ENCODE measurements at places on chromosomes 3 and 15. TPM values are rescaled to one million over a fixed set of nuclear protein-coding genes. Genes with fewer than 3 reads are reported as not detected.

KCNMB3 gene
- 0.13 TPM for total RNA-seq

ZMYND10 gene
- not detected for total RNA-seq

B3GNT5 gene
- 0.66 TPM for total RNA-seq

DNA sequence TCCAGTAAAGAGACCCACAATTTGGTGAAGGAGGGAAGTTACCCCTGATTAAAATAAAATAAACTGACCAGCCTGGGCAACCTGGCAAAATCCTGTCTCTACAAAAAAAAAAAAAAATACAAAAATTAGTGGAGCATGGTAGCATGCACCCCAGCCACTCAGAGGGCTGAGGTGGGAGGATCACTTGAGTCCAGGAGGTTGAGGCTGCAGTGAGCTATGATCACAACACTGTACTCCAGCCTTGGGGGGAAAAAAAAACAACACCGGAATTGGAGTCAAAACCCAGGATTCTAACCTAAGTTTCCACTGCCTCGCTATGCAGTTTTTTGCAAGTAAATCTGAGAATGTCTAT is 22.5 kb downstream of the DCAF1 start:
- no peak overlapping the region for H3K27ac ChIP-seq
- no peaks in the 10 kb centered on the region for H3K4me1 ChIP-seq
- no peak overlapping the region for H3K4me3 ChIP-seq
- H3K36me3 ChIP-seq = peaks cover 20% of the 10 kb centered on the region
- DNase-seq = no peak
- H3K27me3 ChIP-seq = no peaks in the 10 kb centered on the region

- H3K4me3 ChIP-seq = no peak overlapping the region
- H3K27me3 ChIP-seq = no peaks in the 10 kb centered on the region
- no peak for DNase-seq
- H3K36me3 ChIP-seq = no peaks in the 10 kb centered on the region
- H3K4me1 ChIP-seq = no peaks in the 10 kb centered on the region
- H3K27ac ChIP-seq = no peak overlapping the region
Observed at GRCh38 chr3:10383850-10384248, 62.9 kb upstream of the SEC13 start.

DNA sequence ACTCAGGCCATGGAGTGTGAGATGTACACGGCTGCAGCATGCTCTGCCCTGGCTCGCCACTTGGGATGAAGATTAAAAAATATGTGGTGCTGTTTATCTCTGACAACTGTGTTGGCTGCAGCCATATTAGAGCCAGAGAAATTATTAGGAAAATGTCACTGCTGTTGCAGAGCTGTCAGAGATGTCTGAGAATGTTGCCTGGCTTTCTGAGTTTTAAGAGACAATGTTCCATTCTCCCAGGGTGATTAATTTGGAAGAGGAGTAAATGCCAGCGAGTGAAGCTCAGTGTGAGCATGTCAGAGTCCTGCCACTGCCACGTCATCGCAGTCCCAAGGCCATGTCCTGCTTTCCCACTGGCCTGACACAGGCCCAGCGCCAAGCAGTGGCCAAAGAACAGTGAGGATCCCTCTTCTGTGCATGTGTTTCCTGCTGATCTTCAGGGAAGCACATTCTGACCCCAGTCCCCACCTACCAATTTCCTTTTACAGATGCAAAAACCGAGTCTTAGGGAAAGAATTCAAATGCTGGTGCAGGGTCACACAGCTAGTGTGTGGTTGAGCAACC is 370.9 kb downstream of the GABRG3 start:
- H3K36me3 ChIP-seq = no peaks in the 10 kb centered on the region
- H3K27ac ChIP-seq = no peak overlapping the region
- no peak for DNase-seq
- H3K4me1 ChIP-seq = no peaks in the 10 kb centered on the region
- no peak overlapping the region for H3K4me3 ChIP-seq
- H3K27me3 ChIP-seq = no peaks in the 10 kb centered on the region

- no peak overlapping the region for H3K27ac ChIP-seq
- no peaks in the 10 kb centered on the region for H3K27me3 ChIP-seq
- DNase-seq = no peak
- no peaks in the 10 kb centered on the region for H3K4me1 ChIP-seq
- no peak overlapping the region for H3K4me3 ChIP-seq
- H3K36me3 ChIP-seq = no peaks in the 10 kb centered on the region
Observed at GRCh38 chr3:114310695-114311094, 16.9 kb downstream of the TIGIT start.

GRCh38 chr3:46017720-46018119 is 9.6 kb downstream of the XCR1 start:
- H3K27ac ChIP-seq = no peak overlapping the region
- no peaks in the 10 kb centered on the region for H3K27me3 ChIP-seq
- no peak overlapping the region for H3K4me3 ChIP-seq
- no peak for DNase-seq
- H3K4me1 ChIP-seq = no peaks in the 10 kb centered on the region

DNA sequence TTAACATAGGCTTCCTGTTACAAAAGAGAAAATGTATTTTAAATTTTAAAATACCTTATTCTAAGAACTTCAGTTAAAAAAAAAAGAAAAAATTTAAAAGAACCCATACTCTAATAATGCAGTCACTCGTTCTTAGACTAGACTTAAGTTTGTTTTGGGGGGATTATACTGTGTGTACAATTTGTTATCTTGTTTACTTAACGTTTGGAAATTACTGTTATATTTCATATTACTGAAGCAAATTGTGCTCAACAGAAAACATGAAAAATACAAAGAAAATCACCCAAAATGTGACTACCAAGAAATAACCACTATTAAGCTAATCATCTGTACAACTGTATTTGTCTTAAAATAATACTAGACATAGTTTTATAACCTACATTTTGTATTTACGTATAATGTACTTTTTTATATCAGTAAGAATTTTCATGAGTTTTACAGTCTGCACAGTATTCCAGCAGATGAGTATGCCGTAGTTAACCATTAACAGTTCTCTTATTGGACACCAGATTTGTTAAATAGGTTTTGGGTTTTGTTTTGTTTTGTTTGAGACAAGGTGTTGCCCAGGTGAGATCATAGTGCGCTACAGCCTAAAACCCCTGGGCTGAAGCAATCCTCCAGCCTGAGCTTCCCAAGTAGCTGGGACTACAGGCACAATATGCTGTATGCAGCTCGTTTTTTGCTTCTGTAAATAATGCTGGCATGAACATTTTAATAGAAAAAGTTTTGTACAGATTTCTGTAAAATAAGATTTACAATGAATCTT is 88.8 kb upstream of the CHD2 start:
- H3K27me3 ChIP-seq = no peaks in the 10 kb centered on the region
- peaks cover 21% of the 10 kb centered on the region for H3K4me1 ChIP-seq
- no peaks in the 10 kb centered on the region for H3K36me3 ChIP-seq
- no peak for DNase-seq
- no peak overlapping the region for H3K27ac ChIP-seq
- H3K4me3 ChIP-seq = no peak overlapping the region

DNA sequence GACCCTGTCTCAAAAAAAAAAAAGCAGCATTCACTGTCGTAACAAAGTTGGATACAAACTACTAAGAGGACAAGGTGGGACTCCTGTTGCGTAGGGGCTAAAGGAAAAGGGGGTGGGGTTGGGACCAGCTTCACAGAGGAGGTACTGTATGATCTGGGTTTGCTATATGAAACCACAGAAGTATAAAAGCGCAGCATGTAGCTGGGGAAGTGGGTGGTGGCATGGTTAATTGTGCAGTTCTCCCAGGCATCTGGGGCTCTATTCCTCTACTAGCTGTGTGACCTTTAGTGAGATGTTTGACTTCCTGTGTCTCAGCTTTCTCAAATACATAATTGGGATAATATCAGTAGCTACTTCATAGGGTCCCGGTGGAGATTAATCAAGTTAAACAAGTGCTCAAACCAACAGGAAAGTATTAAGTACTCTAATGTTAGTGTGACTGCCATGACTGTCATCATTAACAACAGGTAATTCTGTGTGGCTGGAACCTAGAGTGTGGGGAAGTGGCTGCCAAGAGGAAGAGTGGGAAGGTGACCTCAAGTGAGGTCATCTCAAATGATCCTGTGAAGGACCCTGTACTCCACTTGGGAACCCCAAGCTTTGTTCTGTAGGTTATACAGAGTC is 11.5 kb downstream of the PARP16 start:
- no peak overlapping the region for H3K27ac ChIP-seq
- peaks cover 6% of the 10 kb centered on the region for H3K36me3 ChIP-seq
- no peak for DNase-seq

- H3K27ac ChIP-seq = no peak overlapping the region
- H3K36me3 ChIP-seq = no peaks in the 10 kb centered on the region
- peaks cover 7% of the 10 kb centered on the region for H3K4me1 ChIP-seq
- no peak for DNase-seq
- no peak overlapping the region for H3K4me3 ChIP-seq
Observed at GRCh38 chr3:142817897-142818296, 71.0 kb downstream of the PCOLCE2 start.

- H3K4me3 ChIP-seq = no peak overlapping the region
- DNase-seq = no peak
- no peak overlapping the region for H3K27ac ChIP-seq
- no peaks in the 10 kb centered on the region for H3K27me3 ChIP-seq
Observed at GRCh38 chr3:105083945-105084344, 282.8 kb upstream of the ALCAM start.

DNA sequence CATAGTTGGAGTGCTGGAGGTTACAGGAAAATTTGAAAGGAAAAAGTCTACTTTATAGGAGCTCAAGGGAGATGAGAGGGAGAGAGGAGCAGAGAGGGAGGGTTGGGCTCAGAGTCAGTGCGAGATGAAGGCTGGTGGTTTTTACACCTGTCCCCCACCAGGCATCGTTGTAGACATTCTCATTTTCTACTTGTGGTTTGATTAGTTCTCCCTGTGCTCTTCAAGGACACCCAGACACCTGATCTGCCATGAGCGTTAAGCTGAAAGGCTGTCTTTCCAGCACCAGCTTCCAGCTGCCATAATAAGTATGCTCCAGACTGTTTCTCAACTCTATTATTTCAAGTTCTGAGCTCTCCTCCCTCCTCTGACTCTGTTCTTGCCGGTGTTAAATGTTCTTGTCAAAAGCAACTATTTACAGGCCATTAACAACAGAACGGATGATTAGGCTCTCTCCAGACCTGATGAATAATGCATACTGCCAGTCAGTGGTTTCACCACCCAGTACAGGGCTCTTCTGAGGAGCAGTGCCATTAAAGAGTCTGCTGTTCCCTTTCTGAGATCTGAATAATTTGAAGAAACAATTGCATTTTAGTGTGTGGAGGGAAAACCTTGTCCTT is 514.6 kb upstream of the MCTP2 start:
- H3K27me3 ChIP-seq = no peaks in the 10 kb centered on the region
- no peaks in the 10 kb centered on the region for H3K36me3 ChIP-seq
- H3K4me1 ChIP-seq = peaks cover 13% of the 10 kb centered on the region

- H3K4me1 ChIP-seq = no peaks in the 10 kb centered on the region
- no peak for DNase-seq
- no peaks in the 10 kb centered on the region for H3K36me3 ChIP-seq
- H3K4me3 ChIP-seq = no peak overlapping the region
Observed at GRCh38 chr3:104347291-104347690, 1019.4 kb upstream of the ALCAM start.

- no peak overlapping the region for H3K27ac ChIP-seq
- H3K36me3 ChIP-seq = no peaks in the 10 kb centered on the region
- no peak for DNase-seq
- H3K4me1 ChIP-seq = peaks cover 3% of the 10 kb centered on the region
- H3K27me3 ChIP-seq = peaks cover 5% of the 10 kb centered on the region
- no peak overlapping the region for H3K4me3 ChIP-seq
Observed at GRCh38 chr3:180684807-180685206, 5.5 kb upstream of the CCDC39 start.

DNA sequence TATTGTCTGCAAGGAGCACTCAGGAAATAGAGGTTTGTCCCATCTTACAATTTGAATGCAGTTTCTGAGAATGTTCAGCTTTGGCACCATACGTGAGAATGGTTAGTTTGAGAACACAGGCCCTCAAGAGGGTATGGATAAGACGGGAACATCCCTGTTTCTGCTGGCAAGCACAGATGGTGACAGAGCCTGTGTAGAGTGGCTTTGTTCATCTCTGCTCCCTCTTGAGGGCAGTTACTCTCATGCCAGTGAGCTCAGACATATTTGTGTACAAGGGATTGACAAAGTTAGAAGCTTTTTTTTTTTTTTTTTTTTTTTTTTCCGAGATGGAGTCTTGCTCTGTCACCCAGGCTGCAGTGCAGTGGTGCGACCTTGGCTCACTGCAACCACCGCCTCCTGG is 71.5 kb upstream of the FILIP1L start:
- DNase-seq = no peak
- no peaks in the 10 kb centered on the region for H3K36me3 ChIP-seq
- no peaks in the 10 kb centered on the region for H3K4me1 ChIP-seq
- H3K4me3 ChIP-seq = no peak overlapping the region
- H3K27me3 ChIP-seq = no peaks in the 10 kb centered on the region

DNA sequence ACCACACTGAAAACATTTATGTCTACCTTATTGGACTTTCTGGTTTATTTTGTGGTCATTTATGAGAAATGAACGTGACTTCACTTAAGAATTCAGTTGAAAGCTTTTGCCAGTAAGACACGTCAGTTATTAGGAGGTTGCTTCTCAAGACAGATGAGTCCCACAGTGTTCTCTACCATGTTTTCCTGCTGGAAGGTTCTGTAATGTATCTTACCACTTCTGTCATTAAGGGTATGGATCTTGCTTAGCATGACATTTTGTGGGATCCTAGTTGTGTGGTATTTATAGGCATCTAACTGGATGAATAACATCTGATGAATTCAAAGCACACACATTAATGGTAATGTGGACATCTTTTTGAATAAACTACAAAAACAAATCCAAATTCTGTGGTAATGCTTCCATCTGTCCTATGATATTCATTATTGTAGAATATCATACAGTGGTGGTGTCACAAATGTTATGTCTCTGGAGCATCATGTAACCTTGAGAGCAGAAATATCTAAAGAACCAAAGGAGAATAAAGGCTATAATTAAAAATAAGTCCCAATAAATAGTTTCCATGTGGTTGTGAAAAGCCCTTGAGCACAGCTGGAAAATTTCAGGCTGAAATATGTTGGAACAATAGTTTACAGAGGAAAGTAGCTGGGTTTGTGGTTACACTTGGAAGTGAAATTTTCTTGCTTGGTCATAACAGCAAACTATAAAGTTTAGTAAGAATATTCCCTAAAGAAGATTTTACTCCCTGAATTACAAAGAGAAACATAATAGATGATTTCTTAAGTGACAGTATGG is 61.5 kb downstream of the C3orf38 start:
- H3K4me1 ChIP-seq = no peaks in the 10 kb centered on the region
- no peak overlapping the region for H3K27ac ChIP-seq
